ENCODE measurements at places on chromosomes 16 and 17. TPM values are rescaled to one million over a fixed set of nuclear protein-coding genes. Genes with fewer than 3 reads are reported as not detected.

GRCh38 chr17:80783486-80783885 is 208.2 kb upstream of the CHMP6 start:
- DNase-seq = no peak

- no peak for DNase-seq
Measured at GRCh38 chr17:4422864-4423263, 10.9 kb upstream of the SPNS3 start.

DNA sequence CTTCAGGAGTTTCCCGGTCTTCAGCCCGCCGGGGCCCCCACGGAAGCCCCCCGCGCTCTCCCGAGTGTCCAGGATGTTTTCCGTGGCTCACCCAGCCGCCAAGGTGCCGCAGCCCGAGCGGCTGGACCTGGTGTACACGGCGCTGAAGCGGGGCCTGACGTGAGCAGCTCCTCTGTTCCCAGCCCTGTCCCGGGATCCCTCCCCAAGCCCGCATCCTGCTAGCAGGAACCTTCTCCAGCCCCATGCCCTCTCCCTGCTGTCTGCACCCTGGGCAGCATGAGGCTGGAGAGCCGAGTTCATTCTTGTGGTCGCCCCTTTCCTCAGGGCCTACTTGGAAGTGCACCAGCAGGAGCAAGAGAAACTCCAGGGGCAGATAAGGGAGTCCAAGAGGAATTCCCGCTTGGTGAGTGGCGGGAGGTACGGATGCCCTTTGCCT is 10.1 kb downstream of the RIPOR1 start:
- no peak for DNase-seq

- DNase-seq = no peak
Measured at GRCh38 chr17:74217037-74217730, 3.8 kb downstream of the TTYH2 start.

GRCh38 chr17:43341715-43342588 is 56.8 kb upstream of the ARL4D start:
- DNase-seq = peak; percentile 47

DNA sequence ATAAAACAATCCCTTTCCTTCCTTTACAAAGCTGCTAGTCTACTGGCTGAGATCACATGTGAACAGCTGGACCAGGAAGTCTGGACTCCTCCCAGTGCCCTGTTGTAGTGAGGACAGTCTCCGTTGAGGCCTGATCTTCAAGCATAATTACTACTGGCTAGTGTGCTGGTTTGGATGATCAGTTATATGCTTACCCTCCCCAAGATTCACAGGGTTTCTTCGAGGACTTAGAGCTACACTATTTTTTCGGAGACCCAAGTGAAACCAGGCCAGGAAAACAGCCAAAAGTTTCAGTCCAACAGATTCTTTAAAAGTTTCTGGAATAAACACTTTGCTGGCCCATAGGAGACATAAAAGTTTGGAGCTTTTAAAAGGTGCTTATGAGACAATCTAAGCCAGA is 194.9 kb upstream of the CDH11 start:
- DNase-seq = no peak

DNA sequence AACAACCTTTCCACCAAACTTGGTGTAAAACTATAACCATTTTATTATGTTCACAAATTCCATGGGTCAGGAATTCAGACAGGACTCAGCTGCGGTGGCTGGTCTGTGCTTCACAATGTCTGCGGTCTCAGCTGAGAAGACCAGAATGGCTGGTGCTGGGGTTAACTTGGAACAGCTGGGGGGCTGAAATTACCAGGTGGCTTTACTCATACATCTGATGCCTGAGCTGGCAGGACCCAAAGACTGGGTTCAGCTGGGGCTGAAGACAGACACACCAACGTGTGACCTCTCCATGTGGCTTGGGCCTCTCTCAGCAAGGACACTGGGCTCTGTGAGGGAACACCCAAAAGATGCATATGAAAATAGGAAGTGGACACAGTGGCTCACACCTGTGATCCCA is 5.7 kb upstream of the HID1 start:
- DNase-seq = no peak

DNA sequence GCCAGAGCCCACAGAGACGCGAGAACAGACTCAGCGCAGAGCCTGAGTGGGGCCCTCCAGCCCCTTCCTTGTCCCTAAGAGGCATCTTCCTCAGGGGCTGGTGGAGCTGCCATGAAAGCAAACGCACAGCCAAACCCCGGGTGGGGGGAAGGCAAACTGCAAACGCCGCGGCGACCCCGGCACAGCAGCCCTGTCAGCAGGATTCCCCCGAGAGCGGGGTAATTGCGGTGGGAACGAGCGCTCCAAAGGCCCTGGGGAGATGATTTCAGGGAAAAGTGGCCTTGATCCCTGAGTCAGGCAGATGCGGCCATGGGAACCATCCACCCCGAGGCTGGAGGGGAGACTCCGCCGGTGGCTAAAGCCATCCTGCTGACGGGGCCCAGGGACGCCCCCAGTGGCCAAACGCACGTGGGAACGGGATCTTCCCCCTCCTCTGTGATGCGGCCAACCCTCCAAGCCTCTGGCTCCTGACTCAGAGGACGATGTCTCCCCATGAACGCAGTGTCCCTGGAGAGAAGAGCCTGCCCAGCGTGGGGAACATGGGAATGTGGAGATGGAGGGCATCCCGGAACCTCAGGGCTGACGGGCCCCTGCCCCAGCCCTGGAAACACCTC is 25.1 kb downstream of the SLC7A5 start:
- no peak for DNase-seq

DNA sequence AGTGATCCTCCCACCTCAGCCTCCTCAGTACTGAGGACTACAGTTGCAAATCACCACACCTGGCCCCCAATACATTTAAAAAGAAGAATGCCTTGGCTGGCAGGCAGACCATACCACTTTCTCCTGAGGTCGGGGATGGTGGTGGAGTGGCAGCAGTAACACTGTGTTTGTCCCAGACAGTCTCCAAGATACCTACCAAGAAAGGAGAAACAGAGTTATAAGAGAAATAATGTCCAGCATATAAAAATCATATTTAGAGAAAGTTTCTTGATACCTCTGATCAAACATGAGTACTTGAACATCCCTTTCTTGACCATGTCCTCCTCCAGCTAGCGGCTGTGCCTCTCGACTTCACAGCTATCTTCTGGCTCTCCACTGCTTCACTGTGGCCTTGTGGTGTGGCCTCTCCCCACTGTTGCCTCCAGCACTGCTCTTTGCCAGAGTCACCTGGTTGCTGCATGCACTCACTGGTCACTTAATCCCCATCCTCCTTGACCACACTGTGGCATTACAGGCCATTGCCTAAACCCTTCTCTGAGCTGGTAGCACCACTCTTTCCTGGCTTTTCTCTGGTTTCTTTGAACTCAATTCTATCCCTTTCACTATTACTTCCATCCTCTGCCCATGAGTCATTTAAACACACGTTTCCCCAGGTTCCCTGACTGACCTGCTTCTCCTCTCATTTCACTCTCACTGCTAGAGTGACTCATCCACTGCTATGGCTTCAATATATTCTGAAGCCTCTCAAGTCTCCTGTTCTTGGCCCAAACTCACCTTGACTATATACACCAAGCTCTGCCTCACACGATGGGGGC is 45.2 kb downstream of the XPO6 start:
- no peak for DNase-seq

GRCh38 chr17:32006957-32007462 is at the start of gene LRRC37B:
LRRC37B (plus strand) TSS chr17:32007383; CDS start chr17:32021393, 14,010 bp downstream.
- peak; percentile 78 for DNase-seq

GRCh38 chr17:34166352-34166751 is 88.7 kb upstream of the CCL2 start:
- DNase-seq = no peak

DNA sequence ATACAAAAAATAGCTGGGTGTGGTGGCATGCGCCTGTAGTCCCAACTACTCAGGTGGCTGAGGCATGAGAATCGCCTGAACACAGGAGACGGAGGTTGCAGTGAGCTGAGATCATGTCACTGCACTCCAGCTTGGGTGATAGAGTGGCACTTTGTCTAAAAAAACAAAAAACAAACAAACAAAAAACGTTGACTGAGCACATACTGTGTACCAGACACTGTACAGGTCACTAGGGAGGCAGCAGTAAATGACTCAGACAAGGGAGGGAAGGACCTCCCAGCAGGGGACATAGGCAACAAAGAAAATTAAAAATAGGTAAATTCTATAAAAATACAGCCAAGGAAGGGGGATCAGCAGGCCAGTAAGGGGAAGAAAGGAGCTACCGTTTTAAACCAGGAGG is 64.3 kb downstream of the SOCS1 start:
- no peak for DNase-seq

DNA sequence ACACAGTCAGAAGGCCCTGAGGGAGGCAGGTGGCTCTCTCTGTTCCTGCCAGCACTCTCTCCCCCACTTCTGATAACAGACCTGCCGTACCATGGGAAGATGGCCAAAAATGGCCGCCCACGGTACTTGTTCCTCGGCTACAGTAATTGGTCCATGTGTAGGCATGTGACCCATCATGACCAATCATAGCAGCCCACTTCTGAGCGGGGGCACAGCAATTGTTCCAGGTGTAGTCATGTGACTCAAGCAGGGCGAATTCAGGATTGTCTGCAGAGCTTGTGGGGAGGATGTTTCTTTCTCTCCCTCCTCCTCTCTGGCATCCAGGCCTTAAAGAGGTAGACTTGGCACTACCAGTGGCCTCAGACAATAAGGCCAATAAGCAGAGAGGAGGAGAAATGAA is 250.4 kb downstream of the MRTFB start:
- DNase-seq = no peak

DNA sequence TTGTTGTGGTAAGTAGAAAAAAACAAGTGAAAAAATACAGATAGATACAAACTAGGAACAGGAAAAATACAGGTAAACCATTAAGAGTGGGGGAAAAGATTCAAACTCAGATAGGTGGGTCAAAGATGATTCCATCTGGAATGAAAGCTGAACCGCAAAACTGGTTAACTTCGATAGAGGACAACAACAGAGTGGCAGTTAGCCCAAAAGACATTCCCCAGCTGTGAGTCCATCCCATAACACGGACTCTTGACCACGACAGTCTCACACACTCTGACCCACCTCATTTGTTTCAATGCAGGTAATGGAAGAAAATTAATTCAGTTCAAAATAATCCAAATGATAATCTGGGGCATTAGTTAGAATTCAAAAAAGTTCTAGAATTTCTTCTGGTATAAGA is 13.5 kb downstream of the ELAC2 start:
- DNase-seq = no peak

DNA sequence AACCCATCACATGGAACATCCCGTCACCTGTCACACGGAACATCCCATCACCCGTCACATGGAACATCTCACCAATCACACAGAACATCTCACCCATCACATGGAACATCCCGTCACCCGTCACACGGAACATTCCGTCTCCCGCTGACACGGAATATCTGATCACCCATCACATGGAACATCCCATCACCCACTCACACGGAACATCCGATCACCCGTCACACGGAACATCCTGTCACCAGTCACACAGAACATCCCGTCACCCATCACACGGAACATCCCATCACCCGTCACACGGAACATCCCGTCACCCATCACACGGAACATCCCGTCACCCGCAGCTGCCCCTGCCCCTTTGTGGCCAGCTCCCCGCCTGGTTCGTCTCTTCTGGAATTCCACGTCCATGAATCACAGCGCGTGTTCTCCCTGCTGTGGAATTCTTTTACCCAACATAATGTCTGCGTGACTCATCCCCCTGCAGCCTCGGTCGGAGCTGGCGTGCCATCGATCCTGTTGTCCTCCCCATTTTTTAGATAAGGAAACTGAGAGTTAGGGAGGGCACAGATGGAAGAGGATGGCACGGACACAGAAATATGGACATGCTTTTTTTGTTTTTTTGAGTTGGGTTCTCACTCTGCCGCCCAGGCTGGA is 5.6 kb downstream of the CPNE7 start:
- no peak for DNase-seq

- no peak for DNase-seq
Measured at GRCh38 chr17:55549140-55549539, 37.9 kb upstream of the SMIM36 start.

- no peak for DNase-seq
Measured at GRCh38 chr17:28567604-28568003, 3.7 kb downstream of the PIGS start.

DNA sequence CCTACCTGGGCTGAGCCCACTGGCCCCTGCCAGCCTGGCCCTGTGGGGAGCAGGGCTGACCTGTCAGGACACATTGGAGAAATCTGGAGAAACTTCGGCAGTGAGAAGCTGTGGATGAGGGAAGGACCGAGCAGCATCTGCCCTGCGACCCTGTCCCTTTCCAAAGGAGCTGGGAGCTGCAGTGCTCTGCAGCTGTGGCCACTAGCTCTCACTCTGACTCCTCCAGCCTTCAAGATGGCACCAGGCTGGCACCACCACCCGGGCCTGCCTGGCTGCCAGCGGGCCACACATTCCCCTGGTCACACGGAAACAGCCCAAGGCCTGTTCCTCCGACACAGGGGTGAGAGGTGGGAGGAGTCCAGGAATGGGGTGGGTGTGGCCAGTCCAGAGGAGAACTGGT is 30.1 kb downstream of the CD300LG start:
- DNase-seq = no peak

DNA sequence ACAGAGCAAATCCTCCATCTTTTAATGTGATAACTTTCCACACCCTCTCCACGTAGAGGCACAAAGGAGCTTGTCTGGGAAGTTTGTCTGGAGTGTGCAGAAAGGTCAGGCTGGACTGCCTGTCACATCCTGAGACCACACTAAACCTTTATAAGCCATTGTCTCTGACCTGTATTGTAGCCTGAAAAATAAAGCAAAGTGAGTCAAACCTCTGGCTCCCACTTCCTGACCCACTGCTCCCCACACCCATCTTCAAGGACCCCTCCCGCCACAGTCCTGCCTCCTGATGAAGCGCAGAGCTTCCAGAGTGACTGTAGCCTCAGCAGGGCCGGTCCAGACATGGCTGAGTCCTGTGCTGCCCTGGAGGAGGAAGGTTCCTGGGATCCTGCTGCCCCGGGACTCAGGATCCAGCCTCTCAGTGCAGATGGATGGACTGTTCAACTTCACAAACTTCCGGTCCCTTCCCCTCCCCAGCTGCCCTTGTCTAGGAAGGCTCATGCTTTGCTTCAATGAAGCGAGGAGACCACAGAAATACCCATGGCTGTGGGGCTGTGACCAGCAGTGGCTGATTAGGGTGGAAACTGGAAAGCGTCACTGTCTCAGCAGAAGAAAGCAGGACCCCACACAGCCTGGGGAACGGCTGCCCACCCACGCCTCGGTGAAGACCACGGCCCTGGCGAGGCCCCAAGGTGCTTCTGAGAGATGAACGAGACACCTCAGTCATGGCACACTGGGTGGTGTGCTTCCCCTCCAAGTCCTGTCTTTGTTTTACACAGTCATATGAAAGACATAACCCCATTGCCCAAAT is 30.9 kb upstream of the CLEC18B start:
- no peak for DNase-seq

- no peak for DNase-seq
Measured at GRCh38 chr16:3190949-3191353, 2.9 kb downstream of the OR1F1 start.

GRCh38 chr17:40341808-40342503 is 22.6 kb downstream of the GJD3 start:
- DNase-seq = peak; percentile 82

Gene TOX3
- polyA plus RNA-seq = 32.5 TPM

Gene PYY
- 0.22 TPM for polyA plus RNA-seq

Gene TENT4B
- 16.8 TPM for polyA plus RNA-seq

Gene TIMP2
- 138 TPM for polyA plus RNA-seq

Gene FTSJ3
- polyA plus RNA-seq = 68.1 TPM

Gene CPNE7
- polyA plus RNA-seq = 4.0 TPM

Gene CLEC19A
- 0.05 TPM for polyA plus RNA-seq

Gene PRSS53
- 1.3 TPM for polyA plus RNA-seq

Gene NSRP1
- polyA plus RNA-seq = 47.6 TPM

Gene SCARF1
- polyA plus RNA-seq = 6.3 TPM
